ENCODE measurements at places on chromosomes 13 and 19. TPM values are rescaled to one million over a fixed set of nuclear protein-coding genes. Genes with fewer than 3 reads are reported as not detected.

The PLIN5 gene
- total RNA-seq: 40.2 TPM

The ZNF324B gene
- total RNA-seq: 3.5 TPM

The IGFL3 gene
- not detected for total RNA-seq

The RNF113B gene
- total RNA-seq: not detected

The TNNI3 gene
- not detected for total RNA-seq

The LIPE gene
- 1.6 TPM for total RNA-seq

The ZNF766 gene
- 4.9 TPM for total RNA-seq

The AXL gene
- total RNA-seq: 6.6 TPM

The C19orf81 gene
- 1.2 TPM for total RNA-seq

The MEF2B gene
- 1.1 TPM for total RNA-seq

The FLT1 gene
- 4.4 TPM for total RNA-seq

The ZFP36 gene
- total RNA-seq: 35.0 TPM

The PNMA8B gene
- 1.1 TPM for total RNA-seq

The RDH8 gene
- not detected for total RNA-seq

All from pancreas (tissue), 10 donors.